Stimulated activated CD4-positive, alpha-beta T cell treated with anti-CD3 and anti-CD28 coated beads, Interleukin-4, amount 100 ng/mL, for 48 hours (primary cell): ENCODE measurements at places on chromosomes 16 and 17.

DNA sequence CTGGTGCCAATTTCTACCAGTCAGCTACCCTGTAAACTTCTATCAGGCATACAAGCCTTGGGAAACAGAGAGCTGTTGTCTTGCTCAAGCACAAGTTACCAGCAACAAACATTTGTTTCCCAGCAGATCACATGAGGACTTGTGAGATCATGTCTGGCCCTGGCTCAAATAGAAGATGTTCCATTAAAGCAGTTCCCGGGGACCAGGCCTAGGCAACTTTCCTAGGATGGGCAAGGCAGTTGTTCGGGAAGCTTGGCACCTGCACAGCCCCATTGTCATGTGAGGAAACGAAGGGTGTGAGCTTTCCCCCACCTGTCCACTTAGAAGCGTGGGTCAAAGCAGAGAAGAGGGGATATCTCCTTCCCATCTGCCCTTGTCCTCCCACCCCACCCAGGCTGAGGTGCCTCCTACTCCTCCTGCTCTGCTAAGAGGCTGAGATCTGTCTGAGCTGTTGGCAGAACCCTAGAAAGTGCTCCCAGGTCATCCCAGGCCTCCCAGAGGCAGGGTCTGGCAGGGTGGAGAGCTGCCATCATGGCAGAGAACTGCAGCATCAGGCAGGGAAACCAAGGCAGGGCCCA, 11.2 kb upstream of the SLC47A2 start:
- DNase-seq: no peak

DNA sequence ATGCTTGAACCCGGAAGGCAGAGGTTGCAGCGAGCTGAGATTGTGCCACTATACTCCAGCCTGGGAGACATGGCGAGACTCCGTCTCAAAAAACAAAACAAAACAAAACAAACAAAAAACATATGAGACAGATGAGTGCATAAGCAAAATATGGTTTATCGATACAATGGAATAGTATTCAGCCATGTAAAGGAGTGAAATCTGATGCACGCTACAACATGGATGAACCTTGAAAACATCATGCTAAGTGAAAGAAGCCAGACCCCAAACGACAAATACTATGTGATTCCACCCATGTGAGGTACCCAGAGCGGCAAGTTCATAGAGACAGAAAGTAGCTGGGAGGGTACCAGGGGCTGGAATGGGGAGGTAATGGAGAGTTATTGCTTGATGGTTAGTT, 6.8 kb downstream of the PLCD3 start:
- no peak for DNase-seq

- no peak for DNase-seq
Observed at GRCh38 chr17:64384253-64385186, 6.1 kb downstream of the PECAM1 start.

GRCh38 chr17:58324056-58324408, 4.6 kb downstream of the TSPOAP1 start:
- DNase-seq: no peak

DNA sequence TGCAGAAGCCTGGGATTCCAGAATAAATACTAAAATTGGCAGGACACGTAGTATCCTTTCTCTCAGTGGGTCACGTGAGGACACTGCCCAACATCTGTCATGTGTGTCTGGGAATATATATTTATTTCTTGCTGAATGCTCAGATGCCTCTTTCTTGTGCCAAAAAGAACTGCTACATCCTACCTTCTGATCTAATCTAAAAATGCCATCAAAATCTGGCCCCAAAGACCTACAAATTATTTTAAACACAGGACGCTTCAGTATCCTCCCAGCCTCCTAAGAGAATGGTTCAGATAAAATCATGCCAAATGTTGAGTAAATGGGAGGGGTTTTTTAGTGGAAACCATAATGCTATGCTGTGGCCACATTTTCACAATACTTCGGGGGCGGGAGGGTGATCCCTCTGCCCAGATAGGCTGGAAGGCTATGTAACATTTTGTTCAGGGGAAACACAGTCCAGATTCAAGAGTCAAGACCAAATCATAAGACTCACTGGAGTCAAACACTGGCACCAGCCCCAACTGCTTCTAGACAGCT, 22.9 kb upstream of the CORO6 start:
- DNase-seq: no peak
